ENCODE measurements at places on chromosomes 1 and 21. TPM values are rescaled to one million over a fixed set of nuclear protein-coding genes. Genes with fewer than 3 reads are reported as not detected.

The OR6Y1 gene
- total RNA-seq, result not detected

The RHOU gene
- 0.94 TPM for total RNA-seq

The RAB7B gene
- total RNA-seq, result not detected

The WASF2 gene
- total RNA-seq, result 36.2 TPM

The CD1B gene
- total RNA-seq, result not detected

The S100B gene
- not detected for total RNA-seq

The ESPN gene
- 0.67 TPM for total RNA-seq

The CHODL gene
- total RNA-seq, result not detected

The PSMB2 gene
- total RNA-seq, result 91.0 TPM

The RYR2 gene
- total RNA-seq, result not detected

The STX12 gene
- total RNA-seq, result 96.4 TPM

The SAMSN1 gene
- 0.33 TPM for total RNA-seq

The WNT2B gene
- total RNA-seq, result 0.59 TPM
